K562 (cell line): ENCODE measurements at places on chromosomes 5 and 9.

DNA sequence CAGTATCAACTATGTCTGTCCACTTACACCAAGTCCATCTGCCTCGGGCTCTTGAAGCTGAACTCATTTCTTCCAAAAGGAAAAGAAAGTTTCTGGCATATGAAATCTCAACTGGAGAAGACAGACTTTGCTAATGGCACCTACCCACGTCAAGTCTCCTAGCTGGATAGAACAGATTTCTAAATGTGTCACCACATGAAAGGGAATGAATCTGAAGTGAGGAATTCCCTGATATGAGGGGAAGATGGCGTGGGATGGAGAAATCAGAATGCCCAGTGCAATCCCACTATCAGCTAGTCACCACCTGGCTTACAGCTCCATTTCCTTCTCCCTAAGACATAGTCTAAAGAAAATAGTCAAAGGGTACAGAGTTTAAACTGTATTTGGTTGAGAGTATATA, 144.7 kb downstream of the PAPPA start:
- no peaks in the 10 kb centered on the region for H3K4me1 ChIP-seq
- DNase-seq = no peak
- H3K4me3 ChIP-seq = no peak overlapping the region

DNA sequence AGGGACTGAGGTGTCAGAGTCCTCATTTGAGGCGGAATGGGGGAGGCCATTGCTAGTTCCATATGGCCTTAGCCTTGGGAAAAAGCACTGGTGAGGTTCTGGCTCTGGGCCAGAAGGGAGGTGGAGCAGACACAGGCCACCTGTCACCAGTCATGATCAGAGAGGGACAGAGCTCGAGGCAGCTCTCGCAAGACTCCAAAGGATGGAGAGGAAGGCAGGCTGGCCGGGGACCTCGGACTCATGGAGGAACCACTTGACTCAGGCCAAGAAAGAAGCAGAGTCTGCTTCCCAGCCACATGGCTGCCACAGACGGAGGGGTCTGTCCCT, 29.2 kb upstream of the NSMF start:
- H3K36me3 ChIP-seq = no peaks in the 10 kb centered on the region
- no peak overlapping the region for H3K4me3 ChIP-seq
- no peak overlapping the region for H3K27ac ChIP-seq
- H3K4me1 ChIP-seq = peaks cover 63% of the 10 kb centered on the region

- H3K36me3 ChIP-seq = no peaks in the 10 kb centered on the region
- no peak overlapping the region for H3K4me3 ChIP-seq
- no peaks in the 10 kb centered on the region for H3K4me1 ChIP-seq
These were observed 29.1 kb downstream of the ADRA1B start for GRCh38 chr5:159945359-159945758.

- H3K27ac ChIP-seq = no peak overlapping the region
- H3K36me3 ChIP-seq = no peaks in the 10 kb centered on the region
- H3K4me1 ChIP-seq = no peaks in the 10 kb centered on the region
- H3K27me3 ChIP-seq = no peaks in the 10 kb centered on the region
- no peak overlapping the region for H3K4me3 ChIP-seq
These were observed 443.0 kb downstream of the ACTL7B start for GRCh38 chr9:108412755-108413154.

DNA sequence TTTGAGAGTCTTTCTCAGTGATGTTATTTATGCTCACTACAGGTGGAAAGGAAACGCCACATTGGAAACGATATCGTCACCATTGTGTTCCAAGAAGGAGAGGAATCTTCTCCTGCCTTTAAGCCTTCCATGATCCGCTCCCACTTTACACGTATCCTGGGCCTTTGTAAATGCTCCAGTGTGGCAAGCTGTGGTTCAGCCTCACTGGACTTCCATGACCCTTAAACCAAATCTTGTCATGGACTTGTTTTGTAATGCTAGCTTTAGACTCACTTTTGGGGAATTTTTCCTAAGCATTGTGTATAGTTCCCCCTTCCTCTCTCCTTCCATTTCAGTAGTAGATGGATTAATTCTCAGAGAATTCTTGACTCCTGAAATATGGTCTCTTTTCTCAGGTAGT, 60.9 kb upstream of the SLC2A8 start:
- no peaks in the 10 kb centered on the region for H3K36me3 ChIP-seq
- H3K4me1 ChIP-seq = no peaks in the 10 kb centered on the region
- DNase-seq = no peak
- no peak overlapping the region for H3K27ac ChIP-seq
- H3K4me3 ChIP-seq = no peak overlapping the region

DNA sequence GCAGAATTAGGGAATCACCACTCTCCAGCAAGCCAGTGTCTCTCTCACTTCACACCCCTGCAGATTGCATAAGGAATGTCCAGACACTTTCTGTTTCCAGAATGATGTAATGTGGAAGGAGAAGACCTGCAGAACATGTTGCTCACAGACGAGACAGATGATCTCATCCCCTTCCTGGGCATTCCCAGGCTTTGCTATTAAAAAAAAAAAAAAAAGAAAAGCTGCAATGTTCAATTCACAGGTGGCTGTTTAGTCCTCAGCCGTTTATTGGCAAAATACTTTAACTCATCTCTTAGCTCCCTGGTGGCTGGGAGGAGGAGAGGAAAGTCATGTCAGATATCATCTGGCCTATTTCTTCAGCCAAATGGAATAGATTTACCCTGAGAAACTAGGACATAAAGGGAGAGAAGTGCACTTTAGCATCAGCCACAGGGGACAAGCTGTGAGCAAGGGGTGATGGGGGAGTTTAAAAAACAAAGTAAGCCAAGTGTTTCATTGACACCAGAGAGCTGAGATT, 95.9 kb upstream of the TNC start:
- no peaks in the 10 kb centered on the region for H3K4me1 ChIP-seq
- no peaks in the 10 kb centered on the region for H3K36me3 ChIP-seq
- no peak overlapping the region for H3K27ac ChIP-seq
- DNase-seq = no peak
- H3K4me3 ChIP-seq = no peak overlapping the region
- H3K27me3 ChIP-seq = no peaks in the 10 kb centered on the region

DNA sequence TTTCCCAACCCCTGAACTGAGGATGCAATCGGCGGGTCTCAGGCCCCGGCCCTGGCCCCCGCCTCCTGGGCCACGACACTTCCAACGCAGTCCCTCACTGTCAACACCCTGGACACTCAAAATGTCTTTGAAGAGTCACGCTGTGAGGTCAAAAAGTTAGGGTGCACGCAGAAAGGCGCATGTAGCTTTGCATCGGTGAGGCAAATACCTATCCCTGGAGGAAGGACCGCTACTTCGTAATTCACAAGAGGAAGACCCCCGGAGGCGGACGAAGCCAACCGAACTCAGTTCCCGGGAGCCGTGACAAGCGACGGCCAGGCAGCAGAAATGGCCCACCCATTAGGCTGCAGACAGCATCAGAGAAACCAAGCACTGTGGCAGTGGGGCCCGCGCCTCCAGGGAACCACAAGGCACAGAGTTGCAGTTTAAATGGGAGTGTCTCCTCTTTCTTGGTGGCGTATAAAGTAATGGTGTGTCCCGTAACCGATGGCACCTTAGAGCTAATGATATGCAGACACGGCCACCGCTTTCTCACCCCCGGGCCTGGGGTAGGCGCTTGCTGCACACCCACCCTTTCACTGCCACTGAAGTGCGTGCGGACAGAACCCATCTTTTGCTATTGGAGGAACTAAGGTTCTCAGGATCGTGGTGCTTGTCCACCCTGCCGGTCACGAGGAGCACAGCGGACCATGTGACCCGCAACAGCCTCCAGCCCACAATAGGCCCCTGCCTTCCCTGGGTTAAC, 9.0 kb downstream of the ADAMTS2 start:
- H3K36me3 ChIP-seq = no peaks in the 10 kb centered on the region
- H3K4me3 ChIP-seq = no peak overlapping the region
- peaks cover 4% of the 10 kb centered on the region; the same call in 1 of the 2 replicates for H3K4me1 ChIP-seq
- peak; percentile 23 for DNase-seq
- H3K27ac ChIP-seq = no peak overlapping the region
- peaks cover 23% of the 10 kb centered on the region; the same call in 1 of the 3 replicates for H3K27me3 ChIP-seq

DNA sequence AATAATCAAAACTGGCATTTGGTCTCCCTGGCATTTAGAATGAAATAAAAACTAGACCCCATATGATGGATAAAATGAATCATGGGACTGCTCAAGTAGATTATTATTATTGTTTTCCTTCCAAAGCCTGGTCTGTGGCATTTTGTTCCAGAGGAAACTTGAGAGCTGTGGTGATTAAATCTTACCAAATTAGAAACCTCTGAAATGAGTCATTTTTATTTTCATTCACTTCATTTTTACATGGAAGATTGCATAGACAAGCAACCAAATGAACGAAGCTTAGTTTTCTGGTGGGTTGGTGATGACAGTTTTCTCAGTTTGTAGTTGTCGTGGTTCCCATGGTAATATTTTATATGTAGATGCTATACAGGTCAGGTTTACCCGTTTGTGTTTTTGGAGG, 23.4 kb downstream of the PAM start:
- no peak overlapping the region for H3K4me3 ChIP-seq
- DNase-seq = no peak
- H3K27ac ChIP-seq = no peak overlapping the region
- H3K36me3 ChIP-seq = no peaks in the 10 kb centered on the region
- H3K4me1 ChIP-seq = no peaks in the 10 kb centered on the region

GRCh38 chr5:171261361-171261760, 47.7 kb upstream of the TLX3 start:
- no peaks in the 10 kb centered on the region for H3K27me3 ChIP-seq
- H3K27ac ChIP-seq = no peak overlapping the region
- no peaks in the 10 kb centered on the region for H3K4me1 ChIP-seq

- no peaks in the 10 kb centered on the region for H3K36me3 ChIP-seq
- peaks cover 10% of the 10 kb centered on the region for H3K27me3 ChIP-seq
- H3K4me3 ChIP-seq = no peak overlapping the region
- DNase-seq = no peak
These were observed 98.5 kb upstream of the SMARCA2 start for GRCh38 chr9:1916655-1917054.

GRCh38 chr9:93192721-93193387, 8.9 kb downstream of the WNK2 start:
- no peak overlapping the region for H3K4me3 ChIP-seq
- H3K36me3 ChIP-seq = no peaks in the 10 kb centered on the region
- peaks cover 60% of the 10 kb centered on the region for H3K27me3 ChIP-seq
- no peak for DNase-seq
- peaks cover 4% of the 10 kb centered on the region for H3K4me1 ChIP-seq

- H3K27ac ChIP-seq = no peak overlapping the region
- no peak overlapping the region for H3K4me3 ChIP-seq
- no peak for DNase-seq
- H3K27me3 ChIP-seq = no peaks in the 10 kb centered on the region
These were observed 612.6 kb upstream of the ST8SIA4 start for GRCh38 chr5:101515721-101516120.

GRCh38 chr9:38205279-38205678, 136.3 kb upstream of the SHB start:
- H3K4me3 ChIP-seq = no peak overlapping the region
- no peaks in the 10 kb centered on the region for H3K4me1 ChIP-seq
- H3K36me3 ChIP-seq = no peaks in the 10 kb centered on the region
- H3K27ac ChIP-seq = no peak overlapping the region

DNA sequence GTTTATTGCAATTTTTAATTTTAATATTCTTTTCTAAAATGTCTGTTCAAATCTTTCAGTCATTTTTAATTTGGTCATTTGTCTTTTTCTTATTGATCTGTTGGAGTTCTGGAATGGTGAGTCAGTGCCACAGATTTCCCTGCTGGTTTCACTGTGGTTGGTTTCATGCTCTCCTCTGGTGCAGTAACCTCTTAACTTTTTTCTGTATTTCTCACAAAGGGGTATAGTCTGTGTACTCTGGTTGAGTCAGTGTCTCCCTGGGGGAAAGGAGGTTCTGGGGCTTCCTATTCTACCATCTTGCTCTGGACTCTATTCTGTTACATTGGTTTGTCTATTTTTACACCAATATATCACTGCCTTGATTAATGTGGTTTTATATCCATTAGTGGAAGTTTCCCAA, 178.8 kb downstream of the CSNK1G3 start:
- no peaks in the 10 kb centered on the region for H3K27me3 ChIP-seq
- no peak overlapping the region for H3K4me3 ChIP-seq
- H3K4me1 ChIP-seq = no peaks in the 10 kb centered on the region
- no peak overlapping the region for H3K27ac ChIP-seq
- no peak for DNase-seq

DNA sequence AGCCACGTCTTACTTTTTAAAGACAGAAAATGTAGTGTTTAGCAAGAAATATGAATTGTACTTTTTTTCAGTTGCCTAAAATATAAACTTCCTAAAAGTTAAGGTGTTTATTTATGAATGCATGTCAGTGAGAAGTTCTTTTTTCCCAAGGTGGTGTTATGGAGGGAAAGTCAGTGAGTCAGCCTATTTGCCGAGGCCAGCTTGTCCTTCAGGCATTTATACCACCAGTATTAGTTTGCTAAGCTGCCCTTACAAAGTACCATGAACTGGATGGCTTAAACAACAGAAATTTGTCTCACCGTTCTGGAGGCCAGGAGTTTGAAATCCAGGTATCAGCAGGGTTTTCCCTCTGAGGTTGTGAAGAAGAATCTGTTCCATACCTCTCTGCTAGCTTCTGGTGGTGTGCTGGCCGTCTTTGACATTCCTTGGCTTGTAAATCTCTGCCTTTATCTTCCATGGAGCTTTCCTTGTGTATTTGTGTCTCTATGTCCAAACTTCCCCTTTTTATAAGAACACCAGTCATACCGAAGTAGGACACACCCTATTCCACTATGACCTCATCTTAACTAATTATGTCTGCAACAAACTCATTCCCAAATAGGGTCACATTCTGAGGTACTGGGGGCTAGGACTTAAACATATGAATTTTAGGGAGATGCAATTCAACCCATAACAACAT, 38.4 kb downstream of the PRKACG start:
- H3K36me3 ChIP-seq = no peaks in the 10 kb centered on the region
- H3K4me1 ChIP-seq = peaks cover 12% of the 10 kb centered on the region; the same call in 1 of the 2 replicates
- H3K27me3 ChIP-seq = no peaks in the 10 kb centered on the region
- no peak overlapping the region for H3K4me3 ChIP-seq

DNA sequence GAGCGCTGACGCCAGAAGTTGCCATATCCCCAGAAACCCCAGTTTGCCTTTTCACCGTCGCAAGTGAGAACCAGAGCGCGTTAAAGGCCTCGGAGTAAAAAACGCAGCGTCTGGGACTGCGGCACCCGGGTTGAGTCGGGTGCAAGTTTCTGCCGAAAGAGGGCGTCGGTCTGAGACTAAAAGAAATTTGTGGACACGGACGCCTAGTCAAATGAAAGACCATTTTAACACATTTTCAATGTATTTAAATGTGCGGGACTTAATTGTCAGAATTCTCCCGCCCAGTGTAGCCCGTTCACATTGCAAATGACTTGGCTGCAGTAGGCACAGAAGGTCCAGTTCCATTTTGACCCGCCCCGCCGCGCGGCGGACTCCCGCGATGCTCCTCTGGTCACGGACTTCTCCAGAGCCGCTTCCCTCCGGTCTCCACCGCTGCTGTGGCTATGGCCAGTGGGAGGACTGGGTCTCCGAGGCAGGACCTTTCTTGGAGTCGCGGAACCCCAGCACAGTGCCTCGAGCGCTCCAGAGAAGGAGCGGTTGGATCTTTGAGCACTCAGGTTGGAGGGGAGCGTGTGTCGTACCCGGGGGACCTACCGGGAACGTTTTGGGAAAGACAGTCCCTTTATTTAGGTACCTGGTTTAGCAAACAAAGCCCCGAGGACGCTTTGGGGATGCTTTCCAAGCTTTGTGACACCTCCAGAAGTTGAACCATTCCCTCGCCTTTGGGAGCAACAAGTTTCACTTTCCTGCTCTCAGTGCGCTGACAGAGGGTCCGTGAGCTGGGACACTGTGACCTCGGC, 1.2 kb upstream of the NPR3 start:
- H3K27me3 ChIP-seq = peaks cover 17% of the 10 kb centered on the region
- H3K36me3 ChIP-seq = no peaks in the 10 kb centered on the region
- H3K27ac ChIP-seq = no peak overlapping the region
- peaks cover 27% of the 10 kb centered on the region for H3K4me1 ChIP-seq

GRCh38 chr5:16049761-16050160, 129.8 kb downstream of the MARCHF11 start:
- H3K4me1 ChIP-seq = no peaks in the 10 kb centered on the region
- H3K27ac ChIP-seq = no peak overlapping the region
- no peaks in the 10 kb centered on the region for H3K36me3 ChIP-seq
- H3K27me3 ChIP-seq = no peaks in the 10 kb centered on the region
- no peak overlapping the region for H3K4me3 ChIP-seq
